Stimulated activated CD4-positive, alpha-beta T cell treated with anti-CD3 and anti-CD28 coated beads, Interleukin-12 subunit alpha, Interleukin-12 subunit beta, amount 100 ng/mL, for 4 hours (primary cell): ENCODE measurements at places on chromosomes 16 and 17.

DNA sequence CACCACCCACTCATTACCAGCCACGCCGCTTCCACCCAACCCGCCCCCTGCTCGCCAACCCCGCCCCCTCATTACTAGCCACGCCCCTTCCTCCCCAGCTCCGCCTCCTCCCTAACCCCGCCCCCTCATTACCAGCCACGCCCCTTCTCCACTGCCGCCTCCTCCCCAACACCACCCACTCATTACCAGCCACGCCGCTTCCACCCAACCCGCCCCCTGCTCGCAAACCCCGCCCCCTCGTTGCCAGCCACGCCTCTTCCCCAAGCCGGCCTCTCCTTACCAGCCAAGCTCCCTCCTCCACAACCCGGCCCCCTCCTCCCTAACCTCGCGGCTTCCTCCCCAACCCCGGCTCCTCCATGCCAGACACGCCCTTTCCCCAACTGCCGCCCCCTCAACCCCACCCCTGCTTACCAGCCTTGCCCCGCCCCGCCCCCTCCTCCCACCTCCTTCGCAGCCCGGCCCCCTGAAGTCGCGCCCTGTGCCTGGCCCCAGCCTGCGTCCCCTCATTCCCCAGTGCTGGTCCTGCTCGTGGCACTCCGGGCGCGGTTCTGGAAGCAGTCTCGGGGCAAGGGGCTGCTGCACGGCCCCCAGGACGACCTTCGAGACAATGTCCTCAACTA is 7.3 kb downstream of the SLC22A31 start:
- DNase-seq, result no peak

DNA sequence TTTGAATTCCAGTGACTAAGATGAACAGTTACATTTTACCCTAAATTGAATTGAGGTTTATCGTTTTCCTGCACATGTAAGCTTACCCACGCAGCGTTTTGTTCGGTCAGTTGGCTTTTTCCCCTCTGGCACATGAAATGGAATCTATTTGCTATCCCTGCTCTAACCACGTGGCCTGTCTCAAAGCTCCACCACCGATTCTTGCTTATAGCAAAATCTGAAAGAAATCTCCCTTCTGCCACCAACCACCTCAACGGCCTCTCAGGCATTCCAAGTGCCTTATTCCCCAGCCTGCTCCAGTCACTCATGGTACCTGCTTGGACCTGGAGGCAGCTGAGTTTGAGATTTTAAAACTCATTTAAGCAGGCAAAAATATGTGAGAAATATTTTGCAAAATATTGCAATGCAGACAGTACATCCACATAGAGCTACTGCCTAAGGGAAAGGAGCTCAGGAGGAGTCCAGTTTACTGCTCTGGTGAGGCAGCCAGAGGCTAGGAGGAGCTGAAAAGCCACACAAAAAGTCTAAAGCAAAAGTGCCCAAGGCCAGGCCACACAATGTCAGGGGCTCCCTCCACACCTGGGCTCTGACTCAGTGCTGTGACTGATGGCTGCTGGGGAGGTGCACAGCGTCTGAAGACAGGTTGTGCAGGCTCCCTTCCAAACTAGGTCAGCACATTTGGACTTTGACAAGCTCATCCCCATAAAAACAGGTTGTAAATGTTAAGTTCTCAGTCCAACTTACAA is 26.4 kb downstream of the ARHGAP17 start:
- peak; percentile 12 for DNase-seq

- DNase-seq, result no peak
These were observed 615 bp downstream of the NHERF2 start for GRCh38 chr16:2027024-2028010.

- DNase-seq, result peak; percentile 74
These were observed 23.2 kb downstream of the TMEM92 start for GRCh38 chr17:50297407-50297865.
